Esophagus muscularis mucosa (tissue), 4 donors: ENCODE measurements at places on chromosomes 2 and 18. TPM values are rescaled to one million over a fixed set of nuclear protein-coding genes. Genes with fewer than 3 reads are reported as not detected.

AMER3 gene
- not detected for total RNA-seq

ZEB2 gene
- 57.3 TPM for total RNA-seq

SERPINB4 gene
- not detected for total RNA-seq

AQP12A gene
- not detected for total RNA-seq

FLACC1 gene
- total RNA-seq: 3.8 TPM

NAB1 gene
- 88.5 TPM for total RNA-seq

MAP3K2 gene
- 68.5 TPM for total RNA-seq

SLC39A10 gene
- total RNA-seq: 9.5 TPM

SCN1A gene
- total RNA-seq: not detected

LRRTM4 gene
- 0.17 TPM for total RNA-seq

KIAA2012 gene
- total RNA-seq: not detected

PAX3 gene
- not detected for total RNA-seq

RTP5 gene
- not detected for total RNA-seq

LIPG gene
- total RNA-seq: 1.3 TPM

AKAIN1 gene
- not detected for total RNA-seq

GRCh38 chr2:170689481-170689880 is 25.7 kb upstream of the SP5 start:
- no peak for DNase-seq

GRCh38 chr2:53559302-53559966 is 208.2 kb upstream of the CHAC2 start:
- no peak for DNase-seq

DNA sequence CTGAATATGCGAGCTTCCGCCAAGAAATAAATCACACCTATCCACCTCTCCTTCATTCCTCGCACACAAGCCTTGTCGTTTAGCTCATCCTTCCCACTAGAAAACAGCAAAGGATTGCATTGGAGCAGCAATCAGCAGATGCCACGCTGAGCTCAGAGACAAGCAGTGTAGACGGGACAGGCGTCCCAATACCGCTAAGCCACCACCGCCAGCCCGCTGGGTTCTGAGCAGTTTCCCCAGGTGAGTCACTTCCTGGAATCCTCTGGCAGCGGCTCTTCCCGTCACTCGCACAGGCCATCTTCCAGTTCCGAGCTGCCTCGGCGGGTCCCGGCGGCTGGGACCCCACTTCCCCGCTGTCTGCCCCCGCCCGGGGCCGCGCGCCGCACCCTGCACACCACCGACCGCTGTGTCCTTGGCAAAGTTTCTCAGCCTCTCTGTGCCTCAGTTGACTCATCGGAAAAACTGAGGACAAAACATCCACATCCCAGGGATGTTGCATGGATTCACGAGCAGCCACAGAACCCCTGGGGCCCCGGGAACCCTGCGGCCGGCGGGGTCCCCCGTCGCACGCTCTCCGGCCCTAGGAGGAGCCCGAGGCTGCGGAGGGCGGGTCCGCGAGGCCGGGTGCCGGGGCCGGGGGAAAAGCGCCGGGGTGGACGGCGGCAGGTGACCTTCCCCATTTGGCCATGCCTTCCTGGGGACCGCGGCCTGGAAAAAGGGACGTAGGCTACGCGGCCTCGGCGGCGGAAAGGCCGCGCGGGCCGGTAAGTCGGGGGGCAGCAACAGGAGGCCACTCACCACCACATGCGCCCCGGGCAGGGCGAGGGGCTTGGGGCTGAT is 573 bp downstream of the KDSR start:
- no peak for DNase-seq

DNA sequence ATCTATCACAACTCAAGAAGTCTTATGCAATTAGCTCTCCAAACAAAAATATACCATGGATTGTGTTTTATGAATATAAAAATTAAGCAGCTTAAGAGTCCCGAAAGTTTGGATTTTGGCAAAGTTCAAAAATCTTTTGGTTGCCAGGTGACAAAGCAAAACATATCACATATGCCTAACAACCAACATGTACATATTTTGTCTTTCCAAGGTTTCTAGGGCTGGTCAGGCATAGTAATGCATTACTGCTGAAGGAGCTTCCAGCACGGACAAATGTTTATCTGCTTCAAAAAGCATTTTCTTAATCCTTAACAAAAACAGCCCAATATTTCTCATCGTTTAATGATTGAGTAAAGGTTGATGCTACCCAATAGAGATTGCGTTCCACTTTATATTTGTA is 1327.1 kb upstream of the ZEB2 start:
- DNase-seq: no peak

GRCh38 chr18:77651441-77651840 is 401.8 kb downstream of the GALR1 start:
- DNase-seq: peak; percentile 75

DNA sequence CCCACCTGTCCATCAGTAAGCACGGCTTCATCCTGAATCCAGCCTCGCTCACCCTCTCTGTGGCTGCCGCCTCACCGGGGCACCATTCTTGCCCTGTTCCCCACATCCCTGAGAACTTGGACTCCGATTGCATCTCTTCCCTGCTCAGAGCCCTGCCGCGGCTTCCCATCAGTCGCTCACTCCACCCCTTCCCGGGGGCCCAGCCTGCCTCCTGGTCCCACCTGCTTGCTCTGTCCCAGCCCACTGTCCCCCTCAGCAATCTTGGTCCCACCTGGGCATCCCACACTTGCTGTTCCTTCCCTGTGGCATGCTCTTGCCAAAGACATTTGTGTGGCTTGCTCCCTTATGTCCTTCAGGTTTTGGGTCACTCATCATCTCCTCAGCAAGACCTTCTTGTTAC is 56.3 kb downstream of the GREB1 start:
- DNase-seq: no peak

DNA sequence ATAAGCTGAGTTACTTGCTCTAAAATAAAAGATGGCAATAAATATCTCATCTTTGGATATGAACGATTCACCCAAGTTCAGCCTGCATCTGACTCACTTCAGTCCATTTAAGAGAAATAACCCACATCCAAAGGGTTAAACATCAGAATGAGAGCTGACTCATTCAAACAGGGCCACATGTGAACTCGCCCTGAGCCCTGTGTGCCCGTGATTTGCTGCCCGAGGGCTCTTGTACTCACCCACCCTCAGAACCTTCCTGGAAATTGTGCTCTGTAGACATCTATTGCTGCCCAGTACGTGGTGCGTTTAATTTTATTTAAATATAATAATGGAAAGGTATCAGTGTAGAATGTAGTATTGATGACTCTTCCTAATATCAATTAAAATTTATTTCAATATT is 66.9 kb upstream of the RBM44 start:
- DNase-seq: no peak

GRCh38 chr2:68926796-68927195 is 25.9 kb downstream of the GKN2 start:
- DNase-seq: no peak

DNA sequence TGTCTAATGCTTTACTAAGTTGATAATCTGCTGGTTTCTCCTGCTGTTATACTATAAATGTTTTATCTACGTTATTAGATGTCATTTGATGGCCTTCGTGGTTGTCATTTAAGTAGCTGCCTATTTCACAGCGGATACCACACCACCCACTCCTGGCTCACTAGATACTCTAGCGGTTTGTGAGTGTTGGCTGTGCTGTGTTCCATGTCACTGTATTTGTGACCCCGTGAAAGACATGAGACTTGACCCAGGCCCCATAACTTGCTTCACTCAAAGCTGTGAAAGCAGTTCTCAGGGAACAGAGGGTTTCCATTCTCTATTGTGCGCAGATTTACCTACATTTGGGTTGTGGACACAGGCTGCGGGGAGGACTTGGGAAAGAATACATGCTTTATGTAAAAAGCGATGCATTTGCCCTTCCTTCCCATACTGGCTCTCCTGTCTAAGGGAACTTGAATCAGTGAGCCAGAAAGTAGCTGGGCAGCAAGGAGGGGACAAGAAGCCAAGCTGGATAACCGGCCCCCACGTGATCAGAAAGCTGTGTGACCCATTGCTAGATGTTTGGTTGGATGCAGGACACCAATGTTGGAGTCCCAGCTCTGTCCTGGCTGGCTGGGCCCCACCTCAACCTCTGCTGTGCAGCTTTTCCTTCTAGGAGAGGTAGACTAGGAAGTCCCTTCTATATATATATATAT is 52.2 kb downstream of the PLB1 start:
- DNase-seq: no peak

GRCh38 chr2:2573658-2574293 is 242.7 kb upstream of the MYT1L start:
- no peak for DNase-seq

DNA sequence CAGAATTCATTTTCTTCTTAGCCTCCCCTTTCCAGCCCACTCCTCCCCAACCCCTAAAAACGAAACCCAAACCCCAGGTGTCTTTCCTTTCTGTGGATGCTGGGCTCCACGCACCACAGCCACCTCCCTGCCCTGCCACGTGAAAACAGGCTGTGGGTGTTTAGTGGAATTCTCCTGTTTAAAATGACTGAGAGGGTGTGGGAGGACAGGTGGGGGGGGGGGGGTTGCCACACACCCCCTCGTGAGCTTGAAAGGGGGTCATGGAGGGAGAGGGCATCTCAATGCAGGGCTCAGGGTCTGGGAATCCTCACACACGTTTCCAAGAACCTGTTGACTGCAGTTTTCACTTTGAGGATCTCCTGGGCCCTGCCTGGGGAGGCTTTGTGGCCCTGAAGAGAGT is 110.3 kb downstream of the FAM210A start:
- peak; percentile 26 for DNase-seq

GRCh38 chr2:47562548-47562947 is 159.6 kb downstream of the MSH2 start:
- no peak for DNase-seq

- peak; percentile 93 for DNase-seq
Observed at GRCh38 chr2:37585982-37586621, 85.3 kb downstream of the CDC42EP3 start.

- DNase-seq: peak; percentile 66
Observed at GRCh38 chr2:133956434-133956935, 297.4 kb upstream of the MGAT5 start.

- DNase-seq: no peak
Observed at GRCh38 chr2:157644776-157645175, 16.1 kb upstream of the ACVR1C start.

GRCh38 chr2:53755121-53755520 is 12.5 kb upstream of the CHAC2 start:
- DNase-seq: no peak

GRCh38 chr2:12620759-12621158 is 96.0 kb upstream of the TRIB2 start:
- DNase-seq: no peak

GRCh38 chr2:46377101-46377581 is 79.9 kb downstream of the EPAS1 start:
- no peak for DNase-seq

- no peak for DNase-seq
Observed at GRCh38 chr2:170354388-170354787, 176.4 kb downstream of the MYO3B start.

DNA sequence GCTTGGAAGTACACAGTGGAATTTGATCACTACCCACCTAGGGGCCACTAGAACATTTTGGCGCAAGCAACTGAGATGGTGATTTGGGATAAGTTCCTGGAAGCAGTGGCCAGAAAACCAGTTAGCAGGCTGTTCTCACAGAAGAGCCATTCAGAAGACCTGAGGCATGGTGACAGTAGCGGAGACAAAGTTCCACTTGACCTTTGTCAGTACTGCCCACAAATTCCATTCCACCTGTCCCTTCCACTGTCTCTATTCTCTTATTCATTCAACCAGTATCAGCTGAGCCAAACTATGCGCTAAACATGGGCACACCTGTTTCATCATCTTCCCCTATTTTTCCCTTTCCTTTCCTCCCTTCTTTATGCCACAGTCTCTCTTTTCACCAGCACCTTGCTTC is 59.2 kb upstream of the PPP1CB start:
- no peak for DNase-seq

GRCh38 chr2:229861431-229861830 is 60.4 kb downstream of the TRIP12 start:
- no peak for DNase-seq

DNA sequence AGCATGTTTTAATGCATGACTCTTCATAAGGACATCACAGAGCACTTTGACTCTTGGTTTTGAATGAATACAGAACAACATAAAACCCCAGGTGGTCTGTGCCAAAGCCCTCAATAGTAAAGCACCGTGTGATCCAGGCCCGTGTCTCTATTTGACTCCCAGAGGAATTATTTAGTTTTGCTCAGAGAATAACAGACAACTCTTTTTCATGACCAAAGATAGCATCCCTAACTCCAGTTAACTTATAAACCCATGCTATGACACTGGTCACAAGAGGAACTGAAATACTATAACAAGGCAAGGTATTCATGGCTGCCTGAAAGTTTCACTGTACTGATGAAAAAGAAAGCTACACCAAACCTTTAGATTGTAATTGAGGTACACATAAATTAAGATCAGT is 128.4 kb downstream of the IKZF2 start:
- DNase-seq: no peak

DNA sequence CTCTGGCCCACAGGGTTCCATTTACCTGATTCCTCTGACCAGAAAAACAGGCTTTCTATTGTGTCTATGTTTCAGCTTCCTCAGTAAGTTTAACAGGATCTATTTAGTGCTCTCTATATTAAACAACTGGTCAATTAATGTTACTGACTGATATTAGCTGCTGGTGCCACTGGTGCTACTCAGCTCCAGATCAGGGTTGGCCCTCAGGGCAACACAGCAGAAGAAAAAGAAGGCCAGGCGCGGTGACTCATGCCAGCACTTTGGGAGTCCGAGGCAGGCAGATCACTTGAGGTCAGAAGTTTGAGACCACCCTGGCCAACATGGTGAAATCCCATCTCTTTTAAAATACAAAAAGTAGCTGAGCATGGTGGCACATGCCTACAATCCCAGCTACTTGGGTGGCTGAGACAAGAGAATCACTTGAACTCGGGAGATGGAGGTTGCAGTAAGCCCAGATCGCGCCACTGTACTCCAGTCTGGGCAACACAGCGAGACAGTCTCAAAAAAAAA is 56.3 kb upstream of the CHAC2 start:
- DNase-seq: no peak

- DNase-seq: no peak
Observed at GRCh38 chr18:46660957-46661749, 4.1 kb upstream of the LOXHD1 start.

- no peak for DNase-seq
Observed at GRCh38 chr18:63831080-63831788, 56.0 kb downstream of the SERPINB7 start.

- no peak for DNase-seq
Observed at GRCh38 chr2:188776634-188777033, 197.5 kb upstream of the COL3A1 start.

GRCh38 chr2:98444436-98445176 is at the start of gene INPP4A:
INPP4A (plus strand) TSS chr2:98444858; CDS start chr2:98520049, 75,191 bp downstream.
- no peak for DNase-seq

GRCh38 chr18:79823120-79823519 is 25.4 kb downstream of the KCNG2 start:
- no peak for DNase-seq

DNA sequence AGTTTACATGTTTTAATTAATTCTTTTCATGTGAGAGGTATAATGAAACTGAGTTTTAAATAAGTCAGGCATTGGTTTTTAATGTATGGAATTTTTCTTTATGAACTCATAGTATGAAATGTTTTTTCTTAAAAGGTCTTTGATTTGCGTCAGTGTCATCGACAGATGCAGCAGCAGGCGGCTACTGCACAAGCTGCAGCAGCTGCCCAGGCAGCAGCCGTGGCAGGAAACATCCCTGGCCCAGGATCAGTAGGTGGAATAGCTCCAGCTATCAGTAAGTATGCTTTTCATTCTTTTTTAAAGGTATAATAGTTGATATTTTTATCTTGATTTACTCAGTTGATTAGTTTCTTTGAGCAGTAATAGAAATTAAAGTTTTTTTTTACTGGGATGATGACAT is 46.5 kb downstream of the SMAD4 start:
- no peak for DNase-seq
